ENCODE measurements at places on chromosomes 1 and 21.

GRCh38 chr1:217311766-217312165, 319.1 kb downstream of the GPATCH2 start:
- DNase-seq, result peak; percentile 1

GRCh38 chr1:26418865-26419349, 8.3 kb downstream of the LIN28A start:
- no peak for DNase-seq

- DNase-seq, result no peak
Measured at GRCh38 chr1:90714521-90714951, 2.6 kb downstream of the BARHL2 start.

- DNase-seq, result peak; percentile 13
Measured at GRCh38 chr1:2003541-2004131, at the start of gene CFAP74. Gene CFAP74, minus strand, starts transcription at chr1:2003786. Its CDS starts 12,830 bp downstream, at chr1:1990956.

GRCh38 chr1:115865704-115866380, 24.9 kb upstream of the NHLH2 start:
- DNase-seq, result peak; percentile 1

DNA sequence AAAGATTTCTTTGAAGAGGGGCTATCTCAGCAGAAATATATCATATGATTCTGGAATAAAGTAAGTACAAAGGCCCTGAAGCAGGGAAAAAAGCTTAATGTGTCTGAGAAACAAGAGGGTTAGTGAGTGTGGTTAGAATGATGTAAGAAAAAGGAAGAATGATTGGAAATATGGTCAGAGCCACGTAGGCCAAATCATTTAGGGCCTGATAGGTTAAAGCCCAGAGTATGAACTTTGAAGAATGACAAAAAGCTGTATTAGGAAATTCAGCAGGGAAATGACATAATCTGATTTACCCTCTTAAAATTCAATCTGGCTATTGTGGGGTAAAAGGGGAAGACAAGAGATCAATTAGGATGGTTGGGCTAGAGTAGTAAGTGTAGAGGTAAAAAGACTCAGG, 69.0 kb upstream of the MUTYH start:
- peak; percentile 17 for DNase-seq

DNA sequence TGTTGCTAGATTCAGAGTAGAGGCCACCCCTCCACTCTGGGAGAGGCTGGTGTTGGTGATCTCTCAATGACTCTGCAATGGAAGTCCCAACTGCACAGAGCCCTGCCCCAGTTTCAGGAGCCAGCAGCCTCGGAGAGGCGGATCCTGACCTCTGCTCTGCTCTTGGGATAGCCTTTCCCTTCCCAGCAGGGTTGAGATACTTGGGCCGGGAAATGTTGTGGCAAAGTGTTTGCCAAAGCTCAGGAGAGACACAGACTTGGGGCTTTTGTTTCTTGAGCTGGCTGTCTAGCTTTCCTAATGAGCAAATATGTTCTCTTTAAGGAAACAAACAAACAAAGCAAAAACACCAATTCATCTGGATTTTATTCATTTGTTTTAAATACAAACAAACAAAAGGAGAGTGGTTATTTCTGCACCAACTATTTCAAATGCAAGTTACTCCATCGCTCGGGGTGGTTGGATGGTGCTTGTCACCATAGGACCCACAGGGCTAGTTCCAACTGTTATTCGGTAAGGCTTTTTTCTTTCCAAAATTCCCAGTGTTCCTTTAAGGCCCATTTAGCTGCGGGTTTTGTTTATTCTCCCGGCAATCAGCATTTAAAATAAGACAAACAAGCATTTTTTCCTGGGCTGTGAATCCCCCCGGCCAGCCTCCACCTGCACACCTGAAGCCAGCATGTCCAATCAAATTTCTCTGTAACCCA, 193.9 kb upstream of the LMO4 start:
- DNase-seq, result no peak

- peak; percentile 99 for DNase-seq
Measured at GRCh38 chr1:234997201-234997895, 131.3 kb downstream of the TOMM20 start.

All from AG10803 (cell line).